ENCODE measurements at places on chromosomes 1 and 21. TPM values are rescaled to one million over a fixed set of nuclear protein-coding genes. Genes with fewer than 3 reads are reported as not detected.

OR2L5 gene
- total RNA-seq = not detected

DIO1 gene
- not detected for total RNA-seq

C1orf167 gene
- total RNA-seq = not detected

PIGR gene
- not detected for total RNA-seq

HIVEP3 gene
- 26.2 TPM for total RNA-seq

CLDN17 gene
- total RNA-seq = not detected

PYHIN1 gene
- 197 TPM for total RNA-seq

- no peaks in the 10 kb centered on the region for H3K4me1 ChIP-seq
- DNase-seq = peak; percentile 71
- no peak overlapping the region for H3K4me3 ChIP-seq
- peaks cover 2% of the 10 kb centered on the region for H3K27me3 ChIP-seq
- H3K36me3 ChIP-seq = no peaks in the 10 kb centered on the region
Observed at GRCh38 chr1:86419277-86419903, 4.6 kb upstream of the CLCA2 start.

DNA sequence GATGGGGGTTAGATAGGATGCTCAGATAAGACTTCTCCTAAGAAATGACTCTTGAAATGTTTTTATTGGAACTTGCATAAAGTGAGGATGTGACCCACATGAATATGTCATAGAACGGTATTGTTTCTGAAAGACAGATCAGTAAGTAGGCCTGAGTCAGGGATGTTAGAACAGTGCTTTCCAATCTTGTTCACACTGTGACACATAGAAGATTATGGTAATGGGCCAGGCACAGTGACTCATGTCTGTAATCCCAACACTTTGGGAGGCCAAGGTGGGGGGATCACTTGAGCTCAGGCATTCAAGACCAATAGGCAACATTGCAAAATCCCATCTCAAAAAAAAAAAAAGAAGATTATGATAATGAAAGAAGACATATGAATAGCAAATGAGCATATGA, 32.9 kb downstream of the FMO4 start:
- no peak overlapping the region for H3K27ac ChIP-seq
- H3K4me1 ChIP-seq = no peaks in the 10 kb centered on the region
- no peak overlapping the region for H3K4me3 ChIP-seq
- H3K36me3 ChIP-seq = no peaks in the 10 kb centered on the region

DNA sequence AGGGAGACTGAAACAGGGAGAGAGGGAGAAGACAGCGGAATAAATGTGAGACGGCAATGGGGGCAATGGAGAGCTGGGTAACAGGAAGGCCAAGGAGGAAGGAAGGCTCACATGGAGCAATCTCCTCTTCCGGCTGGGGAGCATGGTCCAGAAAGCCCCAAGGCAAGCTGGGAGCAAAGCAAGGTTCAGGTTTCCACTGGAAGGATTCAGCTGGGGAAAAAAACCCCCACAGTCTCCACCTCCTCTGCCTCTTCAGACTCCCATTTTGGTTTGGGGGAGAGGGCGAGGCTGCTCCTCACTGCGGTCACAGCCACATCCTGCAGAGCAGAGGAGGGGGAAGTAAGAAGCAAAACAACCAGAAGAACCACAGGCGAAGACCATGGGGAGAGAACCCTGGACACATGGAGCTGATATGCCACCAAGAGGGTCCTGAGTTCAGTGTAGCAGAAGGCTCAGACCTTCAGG, 650 bp downstream of the TNFAIP8L2 start:
- H3K27me3 ChIP-seq = no peaks in the 10 kb centered on the region
- peak overlapping the region; percentile 76 for H3K4me3 ChIP-seq
- peaks cover 15% of the 10 kb centered on the region for H3K36me3 ChIP-seq
- peaks cover 49% of the 10 kb centered on the region for H3K4me1 ChIP-seq
- DNase-seq = no peak

GRCh38 chr1:44260792-44261170, 47.5 kb downstream of the DMAP1 start:
- no peak overlapping the region for H3K27ac ChIP-seq
- no peak for DNase-seq
- H3K36me3 ChIP-seq = no peaks in the 10 kb centered on the region
- H3K4me3 ChIP-seq = no peak overlapping the region
- peaks cover 10% of the 10 kb centered on the region for H3K4me1 ChIP-seq

- no peaks in the 10 kb centered on the region for H3K27me3 ChIP-seq
- no peak overlapping the region for H3K27ac ChIP-seq
- DNase-seq = no peak
- H3K4me3 ChIP-seq = no peak overlapping the region
- H3K36me3 ChIP-seq = peaks cover 8% of the 10 kb centered on the region
Observed at GRCh38 chr1:160547422-160547821, 24.4 kb upstream of the SLAMF6 start.

GRCh38 chr21:38383411-38384237, 114.7 kb downstream of the ERG start:
- no peaks in the 10 kb centered on the region for H3K27me3 ChIP-seq
- no peaks in the 10 kb centered on the region for H3K4me1 ChIP-seq
- no peak for DNase-seq
- H3K36me3 ChIP-seq = no peaks in the 10 kb centered on the region
- no peak overlapping the region for H3K27ac ChIP-seq

- no peaks in the 10 kb centered on the region for H3K4me1 ChIP-seq
- H3K36me3 ChIP-seq = no peaks in the 10 kb centered on the region
- H3K27ac ChIP-seq = no peak overlapping the region
- no peaks in the 10 kb centered on the region for H3K27me3 ChIP-seq
- DNase-seq = no peak
Observed at GRCh38 chr21:36552434-36552785, 72.5 kb upstream of the CLDN14 start.

GRCh38 chr1:94416901-94417727, 1.1 kb upstream of the ABCD3 start:
- H3K27me3 ChIP-seq = no peaks in the 10 kb centered on the region
- peak overlapping the region; percentile 80 for H3K27ac ChIP-seq
- DNase-seq = no peak
- peak overlapping the region; percentile 73 for H3K4me3 ChIP-seq
- peaks cover 9% of the 10 kb centered on the region for H3K4me1 ChIP-seq
- H3K36me3 ChIP-seq = no peaks in the 10 kb centered on the region

- DNase-seq = no peak
- H3K4me1 ChIP-seq = no peaks in the 10 kb centered on the region
- H3K36me3 ChIP-seq = no peaks in the 10 kb centered on the region
- no peak overlapping the region for H3K4me3 ChIP-seq
- H3K27me3 ChIP-seq = no peaks in the 10 kb centered on the region
- no peak overlapping the region for H3K27ac ChIP-seq
Observed at GRCh38 chr1:41373373-41373772, 12.1 kb downstream of the FOXO6 start.

DNA sequence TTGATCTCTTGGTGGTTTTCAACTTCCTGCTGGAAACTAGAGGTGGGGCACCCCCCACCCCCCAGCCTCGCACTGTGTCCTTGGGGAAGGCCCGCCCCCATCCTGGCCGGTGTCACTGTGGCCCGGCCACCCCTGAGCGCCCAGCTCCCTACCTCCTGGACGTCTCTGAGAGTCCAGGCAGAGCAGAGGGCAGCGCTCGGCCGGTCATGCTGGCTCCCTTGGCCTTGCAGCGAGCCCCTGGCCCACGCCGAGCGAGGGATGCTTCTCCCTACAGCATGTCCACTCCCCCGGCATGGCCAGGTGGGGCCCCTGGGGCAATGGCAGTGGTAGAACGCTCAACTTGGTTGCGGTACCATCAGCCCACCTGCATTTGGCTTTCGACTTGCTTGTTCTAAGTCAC, 28.7 kb upstream of the TRAPPC10 start:
- H3K4me3 ChIP-seq = no peak overlapping the region
- peaks cover 8% of the 10 kb centered on the region for H3K36me3 ChIP-seq
- H3K4me1 ChIP-seq = no peaks in the 10 kb centered on the region
- H3K27me3 ChIP-seq = no peaks in the 10 kb centered on the region
- no peak for DNase-seq

DNA sequence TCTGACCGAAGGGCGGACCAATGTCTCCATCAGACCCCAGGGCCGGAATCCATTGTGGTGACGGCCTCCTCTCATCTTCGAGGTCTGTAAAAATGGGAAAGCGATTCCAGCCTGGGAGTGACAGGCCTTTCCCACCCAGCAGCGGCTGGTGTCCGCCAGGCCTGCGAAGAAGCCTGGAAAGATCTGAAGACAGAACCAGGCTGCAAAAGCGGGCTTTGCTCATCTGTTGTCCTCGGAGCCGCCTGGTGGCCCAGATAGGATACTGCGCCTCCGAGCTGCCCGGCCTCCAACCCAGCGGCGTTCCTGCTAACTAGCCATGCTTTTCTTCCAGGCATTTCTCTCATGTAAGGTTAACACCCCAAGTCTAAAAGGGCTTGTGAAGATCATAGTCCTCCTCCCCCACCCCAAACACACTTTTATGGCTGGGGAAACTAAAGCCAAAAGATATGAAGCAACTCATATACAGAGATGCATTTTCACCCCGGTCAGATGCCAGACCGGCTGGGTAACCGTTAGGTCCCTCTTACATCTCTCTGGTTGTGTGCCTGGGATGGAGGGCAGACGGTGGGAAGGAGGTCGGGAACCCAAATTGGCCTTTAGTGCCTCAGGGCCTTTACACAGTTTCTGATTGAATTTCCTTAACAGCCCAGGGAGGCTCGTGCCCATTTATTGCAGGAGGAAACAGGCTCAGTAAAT, 1.9 kb upstream of the DHRS3 start:
- no peaks in the 10 kb centered on the region for H3K27me3 ChIP-seq
- no peak overlapping the region for H3K27ac ChIP-seq
- DNase-seq = peak; percentile 89
- peaks cover 58% of the 10 kb centered on the region for H3K4me1 ChIP-seq
- no peaks in the 10 kb centered on the region for H3K36me3 ChIP-seq

GRCh38 chr1:110348050-110348449, 8.9 kb downstream of the RBM15 start:
- no peak overlapping the region for H3K4me3 ChIP-seq
- H3K27ac ChIP-seq = no peak overlapping the region
- H3K4me1 ChIP-seq = peaks cover 7% of the 10 kb centered on the region
- no peak for DNase-seq
- no peaks in the 10 kb centered on the region for H3K27me3 ChIP-seq

DNA sequence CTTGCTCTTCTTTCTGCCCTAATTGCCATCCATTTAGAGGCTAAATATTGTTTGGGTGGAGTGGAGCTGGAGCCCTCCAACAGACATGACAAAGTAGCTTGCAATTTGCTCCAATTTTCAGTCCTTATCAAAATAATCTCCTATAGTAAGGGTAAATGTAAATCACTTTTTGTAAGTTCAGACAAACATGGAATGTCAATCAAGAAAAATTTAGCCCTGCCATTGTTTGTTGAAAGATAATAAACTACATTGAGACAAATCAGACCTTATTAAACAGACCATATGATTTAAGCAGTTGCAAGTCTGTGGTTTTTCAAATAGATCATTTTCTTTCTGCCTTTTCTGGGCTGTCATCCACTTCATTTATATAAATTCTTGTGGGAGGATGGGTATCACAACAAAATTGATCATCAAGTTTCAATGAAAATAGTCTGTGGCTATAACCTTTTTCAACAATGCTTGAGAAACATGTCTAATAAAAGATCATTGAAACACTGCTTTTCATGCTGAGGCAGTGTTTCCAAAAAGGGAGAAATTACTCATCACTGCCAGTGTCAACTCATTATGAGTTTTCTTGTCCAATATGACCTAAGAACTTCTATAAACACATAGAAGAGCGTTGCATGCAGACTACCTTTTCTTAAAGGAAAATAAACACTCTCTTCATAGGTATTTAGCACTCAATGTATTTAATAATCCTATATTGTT, 1152.0 kb upstream of the B3GALT2 start:
- H3K27ac ChIP-seq = no peak overlapping the region
- DNase-seq = no peak
- no peaks in the 10 kb centered on the region for H3K27me3 ChIP-seq
- no peak overlapping the region for H3K4me3 ChIP-seq
- H3K4me1 ChIP-seq = no peaks in the 10 kb centered on the region

GRCh38 chr1:47436979-47437446, 831 bp upstream of the FOXD2 start:
- H3K4me1 ChIP-seq = peaks cover 48% of the 10 kb centered on the region
- DNase-seq = no peak
- no peaks in the 10 kb centered on the region for H3K36me3 ChIP-seq

- H3K4me1 ChIP-seq = no peaks in the 10 kb centered on the region
- H3K36me3 ChIP-seq = peaks cover 76% of the 10 kb centered on the region
- H3K27ac ChIP-seq = no peak overlapping the region
- H3K27me3 ChIP-seq = no peaks in the 10 kb centered on the region
- no peak overlapping the region for H3K4me3 ChIP-seq
- no peak for DNase-seq
Observed at GRCh38 chr21:28959367-28960099, 33.1 kb downstream of the LTN1 start.

- no peaks in the 10 kb centered on the region for H3K27me3 ChIP-seq
- H3K27ac ChIP-seq = no peak overlapping the region
Observed at GRCh38 chr1:10754568-10755329, 41.7 kb downstream of the CASZ1 start.

GRCh38 chr1:6614929-6615785, 1.6 kb downstream of the PHF13 start:
- H3K27me3 ChIP-seq = no peaks in the 10 kb centered on the region
- peaks cover 17% of the 10 kb centered on the region for H3K4me1 ChIP-seq
- peak; percentile 30 for DNase-seq
- peaks cover 3% of the 10 kb centered on the region for H3K36me3 ChIP-seq
- H3K4me3 ChIP-seq = peak overlapping the region; percentile 34

- peaks cover 64% of the 10 kb centered on the region for H3K36me3 ChIP-seq
- H3K4me3 ChIP-seq = peak overlapping the region; percentile 90
- H3K4me1 ChIP-seq = peaks cover 38% of the 10 kb centered on the region
- peak; percentile 73 for DNase-seq
- H3K27ac ChIP-seq = peak overlapping the region; percentile 88
- no peaks in the 10 kb centered on the region for H3K27me3 ChIP-seq
Observed at GRCh38 chr1:161044535-161044907, 1.3 kb downstream of the USF1 start.

DNA sequence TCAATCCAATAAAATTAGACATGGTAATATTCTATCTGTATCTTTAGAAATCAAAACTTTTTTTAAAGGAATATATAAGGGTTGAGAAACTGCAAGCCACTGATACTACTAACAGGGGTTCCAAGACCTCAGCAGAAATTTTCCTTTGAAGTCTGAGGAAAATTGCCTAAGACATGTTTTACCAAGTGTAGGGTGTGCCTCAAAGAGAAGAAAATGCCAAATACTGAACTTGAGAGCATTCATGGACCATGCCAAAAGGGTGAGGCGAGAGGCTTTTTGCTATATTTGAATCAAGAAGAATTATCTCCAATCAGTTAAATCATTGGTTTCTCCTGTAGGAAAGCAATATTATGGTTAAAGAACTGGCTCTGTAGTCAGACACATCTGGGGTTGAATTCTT, 207.9 kb upstream of the B3GALT2 start:
- no peaks in the 10 kb centered on the region for H3K4me1 ChIP-seq
- H3K27me3 ChIP-seq = no peaks in the 10 kb centered on the region
- H3K27ac ChIP-seq = no peak overlapping the region
- DNase-seq = no peak

- DNase-seq = no peak
- H3K27me3 ChIP-seq = no peaks in the 10 kb centered on the region
- no peaks in the 10 kb centered on the region for H3K4me1 ChIP-seq
- no peaks in the 10 kb centered on the region for H3K36me3 ChIP-seq
- no peak overlapping the region for H3K4me3 ChIP-seq
Observed at GRCh38 chr1:5595531-5596170, 396.6 kb downstream of the NPHP4 start.
